Activated naive CD4-positive, alpha-beta T cell (primary cell): ENCODE measurements at places on chromosomes 2 and 18.

DNA sequence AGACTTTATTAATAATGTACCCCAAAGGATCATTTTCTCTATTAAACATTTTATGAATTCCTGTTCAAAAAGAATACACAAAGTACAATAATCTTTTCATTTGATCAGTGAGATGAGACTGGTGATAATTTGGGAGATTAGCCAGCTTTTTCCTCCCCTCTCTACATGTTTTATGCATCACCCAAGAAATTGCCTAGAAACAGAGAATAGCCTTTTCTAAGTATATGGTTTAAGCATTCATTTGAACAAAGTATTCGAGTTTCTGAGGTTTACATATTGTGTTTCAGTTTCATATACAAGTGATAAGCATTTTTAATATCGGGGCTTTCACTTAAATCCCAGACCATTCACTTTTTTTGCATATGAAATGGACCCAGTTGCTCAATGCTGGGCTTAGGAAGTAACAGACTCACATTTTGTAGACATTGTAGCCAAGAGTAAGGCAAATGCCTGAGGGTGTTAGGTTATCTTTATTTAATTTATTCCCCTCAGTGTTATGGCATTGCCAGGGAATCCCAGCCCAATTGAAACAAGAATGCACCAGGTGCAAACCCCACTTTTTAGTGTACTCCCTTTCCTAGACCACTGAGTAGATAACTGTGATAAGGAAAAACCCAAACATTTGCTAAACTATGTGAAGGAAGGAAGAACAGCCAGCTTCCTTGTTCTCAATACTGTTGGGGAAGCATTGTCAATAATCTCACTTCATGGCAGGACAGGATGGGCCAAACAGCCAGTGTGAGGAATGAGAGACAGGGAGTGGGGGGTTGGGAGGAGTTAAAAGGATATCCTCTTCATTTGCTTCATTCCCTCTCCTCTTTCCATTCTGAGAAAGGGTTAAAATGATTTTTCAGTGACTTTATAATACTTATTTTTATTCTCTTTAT is 3.5 kb downstream of the CPO start:
- DNase-seq = no peak

DNA sequence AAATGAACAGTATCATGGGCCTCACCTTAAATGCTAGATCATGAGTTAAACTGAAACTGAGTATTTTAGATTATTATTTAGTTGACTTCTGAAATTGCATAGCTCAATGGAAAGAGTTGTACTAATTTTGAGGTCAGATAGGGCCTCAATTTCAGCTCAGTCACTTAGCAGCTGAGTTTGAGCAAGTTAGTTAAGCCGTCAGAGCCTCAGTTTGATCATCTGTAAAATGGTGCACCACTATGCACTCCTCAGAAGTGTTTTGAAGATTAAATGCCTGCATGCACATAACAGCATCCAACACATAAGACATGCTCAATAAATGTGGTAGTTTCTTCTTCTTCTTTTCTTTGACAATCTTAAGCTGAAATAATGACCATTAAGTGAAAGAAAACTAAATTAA is 38.2 kb upstream of the ASNSD1 start:
- no peak for DNase-seq

DNA sequence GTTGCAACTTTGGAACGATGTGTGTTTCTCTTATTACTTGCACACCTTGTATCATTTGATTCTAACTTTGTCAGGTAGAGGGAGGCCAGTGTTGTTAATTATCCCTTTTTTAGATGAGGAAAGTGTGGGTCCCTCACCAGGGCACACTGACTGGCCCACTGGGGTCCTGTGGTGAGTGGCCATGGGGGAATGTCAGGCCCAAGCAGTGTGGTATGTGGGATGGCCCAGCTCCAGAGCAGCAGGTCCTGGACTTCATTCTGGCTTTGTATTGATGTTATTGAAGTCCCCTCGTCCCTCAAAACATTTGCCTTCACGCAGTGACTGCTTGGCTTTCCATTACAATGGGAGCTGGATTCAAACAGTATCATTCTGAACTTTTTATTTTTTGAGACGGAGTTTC is 11.7 kb downstream of the NCK2 start:
- no peak for DNase-seq

- no peak for DNase-seq
Observed at GRCh38 chr2:156115338-156115737, 217.2 kb downstream of the NR4A2 start.

- DNase-seq = no peak
Observed at GRCh38 chr2:15058015-15058720, 425.7 kb downstream of the LRATD1 start.

DNA sequence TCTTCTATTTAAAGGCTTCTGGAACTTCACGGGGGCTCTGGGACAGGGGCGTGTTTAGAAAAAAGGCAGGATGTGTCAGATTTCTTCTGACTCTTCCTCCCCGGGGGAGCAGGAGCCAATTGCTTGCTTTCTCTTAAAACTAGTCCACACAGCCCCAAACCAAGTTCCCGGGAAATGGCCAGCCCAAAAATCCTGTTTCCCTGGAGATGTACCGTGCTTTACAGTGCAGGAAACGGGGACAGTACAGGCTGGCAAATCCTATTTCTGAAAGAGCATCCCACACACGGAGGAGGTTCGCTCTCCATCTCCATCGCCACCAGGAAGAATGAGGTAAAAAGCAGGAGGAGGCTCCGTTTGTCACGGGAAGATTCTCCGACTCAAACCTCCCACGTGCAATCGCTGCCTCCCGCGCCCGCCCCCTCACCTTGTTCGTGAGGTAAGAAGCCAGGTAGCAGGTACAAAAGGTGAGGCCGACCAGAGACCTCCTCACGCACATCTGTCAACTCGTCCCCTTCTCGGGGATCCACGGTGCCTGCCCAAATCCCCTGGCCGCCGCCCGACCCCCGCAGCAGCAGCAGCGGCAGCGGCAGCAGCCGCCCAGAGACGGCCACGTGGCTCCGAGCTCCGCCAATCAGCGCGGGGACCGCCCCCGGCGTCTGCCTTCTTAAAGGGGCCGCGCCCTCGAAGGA is 15.6 kb upstream of the RIOK3 start:
- peak; percentile 50 for DNase-seq

DNA sequence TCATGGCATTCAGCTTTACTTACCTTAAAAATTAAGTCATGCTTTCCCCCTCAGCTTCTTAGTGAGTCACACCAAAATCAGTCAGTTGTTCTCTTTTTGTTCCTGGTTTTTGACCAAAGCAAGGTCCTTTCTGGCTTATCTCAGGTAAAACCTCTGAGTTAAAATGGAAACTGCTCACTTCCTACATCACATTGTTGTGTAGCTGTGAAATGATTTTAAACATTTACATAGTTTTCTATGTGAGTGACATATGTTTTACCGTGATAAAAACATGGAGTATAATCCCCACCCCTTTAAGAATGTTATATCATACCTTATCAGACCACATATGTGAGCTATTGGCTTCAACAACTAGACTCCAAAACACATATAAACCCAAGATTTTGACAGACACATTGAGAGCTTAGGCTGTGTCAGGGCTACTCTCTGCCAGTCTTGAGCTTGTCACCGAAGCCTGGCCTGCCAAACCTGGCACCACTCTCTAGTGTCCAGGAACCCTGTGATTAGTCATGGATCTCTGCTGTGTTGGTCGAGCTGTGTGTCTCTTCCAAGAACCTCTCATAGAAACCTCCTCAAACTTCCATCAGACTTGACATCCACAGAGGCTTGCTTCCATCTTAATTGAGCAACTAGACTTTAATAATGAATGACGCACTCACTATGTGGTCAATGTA is 294.5 kb upstream of the FBXO11 start:
- no peak for DNase-seq

- no peak for DNase-seq
Observed at GRCh38 chr18:361941-362310, 94.1 kb upstream of the THOC1 start.

DNA sequence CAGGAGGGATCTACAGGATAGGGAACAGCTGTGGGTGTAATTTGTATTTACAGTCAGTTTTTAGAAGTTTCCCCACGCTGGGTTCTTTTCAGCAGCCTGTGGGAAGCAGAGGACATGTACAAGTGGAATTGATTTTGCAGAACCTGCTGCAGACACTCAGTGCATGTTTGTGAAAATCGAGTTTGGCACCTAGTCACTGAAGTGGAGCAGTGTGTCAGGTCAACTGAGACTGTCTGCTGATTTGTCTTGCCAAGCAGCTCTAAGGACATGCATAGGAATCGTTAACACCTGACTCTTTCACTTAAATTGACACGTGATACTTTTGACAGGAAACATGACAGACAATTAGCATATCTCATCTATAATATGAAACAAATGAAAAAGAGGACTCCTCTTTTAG is 416.6 kb downstream of the TMX3 start:
- no peak for DNase-seq

GRCh38 chr2:40370007-40370395 is 81.9 kb downstream of the SLC8A1 start:
- DNase-seq = no peak

- DNase-seq = no peak
Observed at GRCh38 chr2:11669454-11670291, at the start of gene NTSR2. NTSR2 (minus strand) TSS chr2:11670195; CDS start chr2:11670129, 66 bp downstream.

GRCh38 chr18:78856569-78857313 is 122.9 kb upstream of the SALL3 start:
- DNase-seq = no peak

DNA sequence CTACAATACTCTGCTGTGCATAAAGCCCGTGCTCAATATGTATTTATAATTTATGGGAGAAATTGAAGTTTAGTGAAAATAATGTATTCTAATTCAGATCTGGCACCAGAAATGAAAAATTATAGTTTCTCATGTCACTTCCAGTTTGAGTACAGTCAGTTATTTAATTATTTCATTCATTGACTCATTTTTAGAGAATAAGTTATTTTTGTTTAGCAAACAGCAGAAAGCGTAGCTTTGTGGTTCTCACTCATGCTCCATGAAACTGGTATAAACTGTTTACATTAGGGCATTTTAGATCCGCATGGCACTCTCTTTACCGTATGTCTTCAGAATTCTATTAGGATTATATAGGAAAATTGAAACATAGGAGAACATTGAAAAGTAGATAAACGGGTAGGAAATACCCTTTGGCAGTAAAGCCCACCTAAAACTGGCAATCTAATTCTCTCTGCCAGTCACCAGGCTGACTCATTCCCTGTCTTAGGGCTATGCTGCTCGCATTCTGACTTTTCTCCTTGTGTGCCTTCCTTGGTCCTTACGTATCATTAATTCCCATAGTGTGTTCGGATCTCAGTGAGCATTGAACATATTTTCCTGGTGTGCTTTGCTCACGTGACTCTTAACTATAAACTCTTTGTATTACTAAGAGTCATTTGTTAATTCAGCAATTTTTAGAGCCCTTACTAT is 106.0 kb downstream of the ZNF236 start:
- DNase-seq = no peak

- DNase-seq = no peak
Observed at GRCh38 chr2:150088538-150088937, 398.9 kb downstream of the RND3 start.

DNA sequence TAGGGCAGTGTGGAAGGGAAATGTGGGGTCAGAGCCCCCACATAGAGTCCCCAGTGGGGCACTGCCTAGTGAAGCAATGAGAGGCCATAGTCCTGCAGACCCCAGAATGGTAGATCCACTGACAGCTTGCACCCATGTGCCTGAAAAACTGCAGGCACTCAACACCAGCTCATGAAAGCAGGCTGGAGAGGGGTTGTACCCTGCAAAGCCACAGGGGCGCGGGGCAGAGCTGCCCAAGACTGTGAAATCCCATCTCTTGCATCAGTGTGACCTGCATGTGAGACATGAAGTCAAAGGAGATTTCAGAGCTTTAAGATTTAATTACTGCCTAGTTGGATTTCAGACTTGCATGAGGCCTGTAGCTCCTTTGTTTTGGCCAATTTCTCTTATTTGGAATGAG is 224.0 kb downstream of the TXNL1 start:
- DNase-seq = no peak

GRCh38 chr2:54084600-54084999 is 30.8 kb upstream of the ACYP2 start:
- no peak for DNase-seq

- no peak for DNase-seq
Observed at GRCh38 chr2:166163775-166164174, 36.0 kb upstream of the SCN1A start.
